Activated CD4-positive, alpha-beta T cell treated with anti-CD3 and anti-CD28 coated beads, Interleukin-2, amount 50 U/mL, for 24 hours (primary cell): ENCODE measurements at places on chromosomes 5 and 9.

DNA sequence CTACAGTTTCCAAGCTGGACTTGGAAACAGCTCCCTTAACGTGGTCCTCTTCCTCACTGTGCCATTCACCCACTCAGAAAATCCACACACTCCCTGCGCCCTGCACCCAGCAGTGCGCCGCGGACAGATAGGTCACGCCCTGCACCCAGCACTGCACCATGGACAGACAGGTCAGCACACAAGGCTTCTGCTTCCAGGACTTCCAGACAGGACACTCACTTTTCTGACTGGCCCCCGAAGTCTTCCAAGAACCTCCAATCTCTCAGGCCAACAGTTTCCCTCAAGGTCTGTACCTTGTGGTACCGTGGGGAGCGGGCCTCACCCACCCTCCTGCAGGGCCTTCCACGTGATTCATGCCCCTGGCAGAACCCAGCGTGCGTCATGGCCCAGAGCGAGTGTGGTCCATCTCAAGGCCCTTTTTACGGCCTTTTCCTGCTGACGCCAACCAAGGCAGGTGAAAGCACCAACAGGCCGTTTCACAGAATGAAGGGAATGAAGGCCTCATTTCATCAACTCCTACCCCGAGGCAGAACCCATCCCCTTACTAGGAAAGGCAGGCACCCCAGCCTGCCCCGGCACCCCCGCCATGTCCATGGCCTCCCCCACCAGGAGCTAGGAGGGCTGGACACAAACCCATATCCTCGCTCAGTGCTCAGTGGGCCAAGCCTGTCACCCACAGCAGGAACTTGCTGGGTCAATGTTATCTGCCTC, 17.3 kb downstream of the VAV2 start:
- no peak for DNase-seq

DNA sequence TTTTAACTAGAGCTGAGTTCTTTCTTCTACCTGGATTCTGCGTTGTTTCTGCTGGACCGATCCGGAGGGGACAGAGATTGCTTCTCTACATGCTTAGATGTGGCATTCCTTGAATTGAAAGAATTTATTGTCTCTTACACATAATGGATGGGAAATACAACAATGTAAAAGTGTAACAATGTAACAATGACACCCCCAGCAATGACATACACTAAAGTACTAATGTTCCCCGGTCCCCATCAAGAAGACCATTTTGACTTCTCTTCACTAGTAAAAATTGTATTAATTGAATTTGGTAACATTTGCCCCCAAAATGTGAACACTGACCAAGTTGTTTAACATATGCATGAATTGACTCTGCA, 760.2 kb downstream of the TAF11L14 start:
- no peak for DNase-seq

GRCh38 chr5:133700251-133700650, 87.9 kb upstream of the FSTL4 start:
- no peak for DNase-seq

DNA sequence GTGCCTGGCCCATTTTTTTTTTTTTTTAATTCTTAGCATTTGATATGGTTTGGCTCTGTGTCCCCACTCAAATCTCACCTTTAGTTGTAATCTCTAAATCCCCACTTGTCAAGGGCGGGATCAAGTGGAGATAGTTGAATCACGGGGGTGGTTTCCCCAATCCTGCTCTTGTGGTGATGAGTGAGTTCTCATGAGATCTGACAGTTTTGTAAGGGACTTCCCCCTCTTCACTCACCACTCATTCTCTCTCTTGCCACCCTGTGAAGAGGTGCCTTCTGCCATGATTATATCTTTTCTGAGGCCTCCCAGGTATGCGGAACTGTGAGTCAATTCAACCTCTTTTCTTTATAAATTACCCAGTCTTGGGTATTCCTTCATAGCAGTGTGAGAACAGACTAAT, 27.2 kb downstream of the NDUFAF2 start:
- DNase-seq = no peak

DNA sequence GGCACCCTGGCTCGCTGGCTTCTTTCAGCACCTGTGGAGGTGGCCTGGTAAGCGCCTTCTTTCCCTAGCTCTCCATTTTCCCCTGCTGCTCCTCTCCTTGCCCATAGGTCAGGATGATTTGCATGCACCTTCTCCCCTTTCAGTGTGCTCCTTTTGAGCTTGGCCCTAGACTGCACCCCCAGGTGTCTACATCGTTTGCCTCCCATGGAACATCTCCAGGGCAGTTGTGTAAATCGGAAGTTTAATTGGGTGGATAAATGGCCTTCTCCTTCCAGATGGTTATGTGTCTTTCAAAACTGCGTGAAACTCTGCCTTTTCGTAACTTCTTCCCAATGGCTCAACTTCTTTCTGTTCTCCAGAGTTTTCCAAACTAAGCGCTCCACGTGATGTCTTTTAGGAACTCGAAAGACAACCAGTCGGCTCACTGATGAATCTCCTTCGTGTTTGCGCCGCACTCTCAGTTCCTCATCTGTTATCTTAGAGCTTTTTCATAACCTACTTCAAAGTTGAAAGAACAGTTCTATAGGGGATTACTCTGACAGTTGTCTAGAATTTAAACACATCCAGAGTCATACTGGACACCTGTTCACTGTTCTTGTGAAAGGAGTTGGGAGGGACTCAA, 1.7 kb downstream of the ADAMTS19 start:
- DNase-seq = no peak

DNA sequence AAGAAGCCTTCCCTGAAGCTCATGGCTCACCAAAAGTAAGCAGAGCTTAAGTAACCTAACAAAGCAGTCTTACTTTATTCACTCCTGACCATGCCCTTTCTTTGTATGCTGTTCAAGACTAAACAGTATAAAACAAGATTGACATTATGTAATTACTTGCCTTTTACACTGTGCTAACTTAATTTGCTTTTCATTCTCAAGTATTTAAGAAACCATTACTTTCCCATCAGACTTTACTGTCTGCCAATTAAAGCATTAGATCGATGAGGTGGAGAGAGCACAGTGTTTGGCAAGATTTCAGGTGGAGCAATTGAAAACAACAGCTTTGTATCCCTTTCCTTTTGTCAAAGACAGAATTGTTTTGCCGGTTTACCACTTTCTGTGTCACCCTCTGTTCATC, 98.2 kb downstream of the RORB start:
- no peak for DNase-seq

DNA sequence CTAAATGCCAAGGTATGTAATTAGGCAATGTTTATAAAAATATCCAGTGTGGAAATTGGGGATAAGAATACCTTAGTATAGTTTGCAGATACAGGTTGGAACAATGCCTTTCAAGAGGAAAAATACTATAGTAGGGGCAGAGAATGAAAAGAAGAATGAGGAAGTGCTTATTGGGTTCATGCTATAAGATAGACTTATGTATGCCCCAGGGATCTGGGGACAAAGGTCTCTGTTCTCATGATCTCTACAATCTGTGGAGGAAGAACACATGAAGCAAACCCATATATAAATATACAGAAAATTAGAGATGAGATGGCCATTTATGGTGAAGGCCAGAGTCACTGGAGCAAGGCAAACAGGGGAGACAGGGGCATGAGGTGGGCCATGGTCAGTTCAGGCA, 106.5 kb upstream of the DAB2 start:
- DNase-seq = no peak

GRCh38 chr9:23824830-23825591, 1.0 kb downstream of the ELAVL2 start:
- DNase-seq = no peak

- DNase-seq = no peak
Measured at GRCh38 chr9:19600538-19600937, 188.3 kb downstream of the SLC24A2 start.

DNA sequence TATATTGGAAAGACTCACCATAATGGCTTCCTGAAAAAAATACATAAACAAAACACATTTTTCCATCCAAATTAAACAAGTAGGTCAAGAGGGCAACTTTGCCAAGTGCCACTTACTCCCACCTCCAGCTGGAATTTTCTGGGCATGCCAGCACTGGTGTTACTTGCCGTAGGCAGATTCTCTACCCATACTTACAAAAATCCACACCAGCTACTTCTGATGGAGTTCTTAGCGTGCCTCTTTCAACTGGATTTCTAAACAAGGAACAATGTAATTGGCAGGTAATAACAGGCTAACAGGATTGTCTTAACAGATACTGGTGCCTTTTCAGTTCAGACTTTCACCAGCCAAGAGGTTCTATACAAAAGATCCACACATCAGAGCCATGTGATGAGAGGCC, 301.4 kb downstream of the MLLT3 start:
- no peak for DNase-seq

- no peak for DNase-seq
Measured at GRCh38 chr9:17777465-17777864, 198.6 kb downstream of the SH3GL2 start.
